ENCODE measurements at places on chromosomes 1 and 21.

- DNase-seq, result no peak
Observed at GRCh38 chr1:97640677-97641076, 280.2 kb downstream of the DPYD start.

GRCh38 chr1:71649608-71650007, 568.8 kb upstream of the ZRANB2 start:
- no peak for DNase-seq

- no peak for DNase-seq
Observed at GRCh38 chr1:65939636-65940035, 146.9 kb downstream of the PDE4B start.

- DNase-seq, result no peak
Observed at GRCh38 chr1:226711976-226712741, 26.9 kb downstream of the ITPKB start.

DNA sequence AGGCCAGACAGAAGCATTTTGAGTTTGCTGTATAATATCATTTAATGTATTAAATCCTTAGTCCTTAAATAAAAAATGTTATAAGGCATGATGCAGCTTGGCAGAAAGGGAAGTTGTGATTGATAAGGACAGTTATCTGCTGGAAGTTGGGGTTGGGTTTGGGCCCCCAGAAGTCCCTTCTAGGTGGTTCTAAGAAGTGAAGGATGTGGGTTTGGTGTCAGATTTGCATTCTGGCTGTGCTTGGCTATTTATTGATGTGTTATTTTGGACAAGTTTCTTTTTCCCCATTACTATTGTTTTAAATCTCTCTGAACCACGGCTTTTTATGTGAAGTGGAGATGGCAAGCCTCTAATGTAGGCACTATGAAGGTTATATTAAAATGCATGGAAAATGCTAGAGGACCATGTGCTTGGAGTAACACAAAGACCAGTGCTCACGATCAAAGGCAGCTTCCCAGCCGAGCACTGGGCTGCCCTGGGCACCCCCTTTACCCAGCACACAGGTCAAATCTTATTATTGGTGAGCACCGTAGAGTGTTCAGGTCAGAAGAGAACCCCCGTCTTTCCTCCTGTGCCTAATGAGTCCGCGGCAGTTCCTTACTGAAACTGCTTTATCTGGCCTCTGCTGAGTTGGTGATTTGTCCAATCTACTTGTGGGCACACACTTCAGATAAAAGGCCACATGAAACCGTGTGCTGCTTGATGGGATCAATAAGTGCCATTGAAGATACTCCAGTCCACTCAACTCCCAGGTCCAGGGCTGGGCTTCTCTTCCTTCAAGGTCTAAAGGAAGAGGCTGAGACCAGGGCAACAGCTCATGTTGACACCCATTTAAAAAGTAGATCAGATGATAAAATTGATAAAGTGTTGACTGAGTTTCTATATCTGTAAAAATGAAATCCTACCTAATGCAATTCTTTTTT, 212.0 kb downstream of the PRDM2 start:
- no peak for DNase-seq

DNA sequence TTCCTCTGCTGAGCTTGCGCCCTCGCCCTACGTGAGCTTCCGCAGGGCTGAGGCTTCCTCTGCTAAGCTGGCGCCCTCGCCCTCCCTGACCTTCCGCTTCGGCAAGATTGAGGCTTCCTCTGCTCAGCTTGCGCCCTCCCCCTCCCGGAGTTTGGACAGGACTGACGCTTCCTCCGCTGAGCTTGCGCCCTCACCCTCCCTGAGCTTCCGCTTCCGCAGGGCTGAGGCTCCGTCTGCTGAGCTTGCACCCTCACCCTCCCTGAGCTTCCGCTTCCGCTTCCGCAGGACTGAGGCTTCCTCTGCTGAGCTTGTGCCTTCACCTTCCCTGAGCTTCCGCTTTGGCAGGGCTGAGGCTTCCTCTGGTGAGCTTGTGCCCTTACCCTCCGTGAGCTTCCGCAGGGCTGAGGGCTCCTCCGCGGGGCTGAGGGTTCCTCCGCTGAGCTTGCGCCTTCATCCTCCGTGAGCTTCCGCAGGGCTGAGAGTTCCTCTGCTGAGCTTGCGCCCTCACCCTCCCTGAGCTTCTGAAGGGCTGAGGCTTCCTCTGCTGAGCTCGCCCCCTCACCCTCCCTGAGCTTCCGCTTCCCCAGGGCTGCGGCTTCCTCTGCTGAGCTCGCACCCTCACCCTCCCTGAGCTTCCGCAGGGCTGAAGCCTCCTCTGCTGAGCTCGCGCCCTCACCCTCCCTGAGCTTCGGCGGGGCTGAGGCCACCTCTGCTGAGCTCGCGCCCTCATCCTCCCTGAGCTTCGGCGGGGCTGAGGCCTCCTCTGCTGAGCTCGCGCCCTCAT, 753.6 kb upstream of the TPTE start:
- no peak for DNase-seq

GRCh38 chr1:65359888-65360287, 50.5 kb downstream of the DNAJC6 start:
- DNase-seq, result no peak

DNA sequence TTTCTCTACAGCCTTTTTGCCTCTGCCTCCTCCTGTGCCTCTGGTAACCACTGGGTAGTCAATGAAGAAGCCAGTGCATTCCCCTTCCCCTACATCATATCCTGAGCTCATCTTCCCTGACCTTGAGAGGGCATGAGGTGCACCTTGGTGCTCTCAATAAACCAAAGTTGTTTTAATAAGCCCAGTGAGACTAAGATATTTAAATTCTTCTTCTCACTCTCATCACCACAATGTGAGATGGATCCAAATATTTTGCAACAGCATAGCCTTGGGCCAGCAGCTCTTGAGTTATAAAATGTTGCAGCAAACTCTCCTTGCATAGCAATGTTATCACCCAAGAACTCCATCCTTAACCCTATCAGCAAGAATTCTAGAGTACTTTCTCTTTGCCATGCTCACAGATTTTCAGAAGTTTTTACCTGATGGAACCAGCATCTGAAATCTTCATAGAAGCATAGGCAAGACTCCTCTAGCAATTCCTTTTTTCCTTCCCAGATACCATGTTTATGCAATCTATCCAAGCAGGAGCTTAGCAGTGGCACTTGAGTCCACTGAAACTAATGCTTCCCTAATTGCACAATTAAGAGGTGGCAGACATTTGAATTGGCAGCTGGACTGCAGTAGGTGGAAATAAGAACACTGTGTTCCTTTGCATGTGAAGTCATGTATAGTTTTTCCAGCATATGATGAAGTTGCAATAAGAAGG, 36.8 kb downstream of the CDC7 start:
- DNase-seq, result no peak

DNA sequence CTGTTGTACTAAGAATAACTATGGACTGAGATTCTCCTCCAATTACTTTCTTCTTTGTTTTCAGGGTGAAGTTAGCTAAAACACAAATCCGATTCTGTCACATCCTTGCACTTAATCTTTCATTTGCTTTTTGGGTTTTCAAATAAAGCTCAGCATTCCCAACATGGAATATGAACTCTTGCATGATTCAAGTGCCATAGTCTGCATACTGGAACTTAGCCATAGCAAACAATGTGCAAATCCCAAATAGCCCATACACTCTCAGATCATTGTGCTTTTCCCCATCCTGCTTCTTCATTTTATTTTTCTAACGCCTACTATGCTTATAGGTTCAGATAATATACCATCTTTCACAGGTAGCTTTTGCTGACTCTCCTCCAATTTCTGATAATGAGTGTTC, 455.8 kb upstream of the PRMT6 start:
- no peak for DNase-seq

- DNase-seq, result no peak
Observed at GRCh38 chr1:10490286-10490970, 15.7 kb downstream of the PEX14 start.

GRCh38 chr1:223363856-223364684, at the start of gene SUSD4:
SUSD4 (minus strand) TSS chr1:223364176; CDS start chr1:223363425, 751 bp downstream.
- no peak for DNase-seq

DNA sequence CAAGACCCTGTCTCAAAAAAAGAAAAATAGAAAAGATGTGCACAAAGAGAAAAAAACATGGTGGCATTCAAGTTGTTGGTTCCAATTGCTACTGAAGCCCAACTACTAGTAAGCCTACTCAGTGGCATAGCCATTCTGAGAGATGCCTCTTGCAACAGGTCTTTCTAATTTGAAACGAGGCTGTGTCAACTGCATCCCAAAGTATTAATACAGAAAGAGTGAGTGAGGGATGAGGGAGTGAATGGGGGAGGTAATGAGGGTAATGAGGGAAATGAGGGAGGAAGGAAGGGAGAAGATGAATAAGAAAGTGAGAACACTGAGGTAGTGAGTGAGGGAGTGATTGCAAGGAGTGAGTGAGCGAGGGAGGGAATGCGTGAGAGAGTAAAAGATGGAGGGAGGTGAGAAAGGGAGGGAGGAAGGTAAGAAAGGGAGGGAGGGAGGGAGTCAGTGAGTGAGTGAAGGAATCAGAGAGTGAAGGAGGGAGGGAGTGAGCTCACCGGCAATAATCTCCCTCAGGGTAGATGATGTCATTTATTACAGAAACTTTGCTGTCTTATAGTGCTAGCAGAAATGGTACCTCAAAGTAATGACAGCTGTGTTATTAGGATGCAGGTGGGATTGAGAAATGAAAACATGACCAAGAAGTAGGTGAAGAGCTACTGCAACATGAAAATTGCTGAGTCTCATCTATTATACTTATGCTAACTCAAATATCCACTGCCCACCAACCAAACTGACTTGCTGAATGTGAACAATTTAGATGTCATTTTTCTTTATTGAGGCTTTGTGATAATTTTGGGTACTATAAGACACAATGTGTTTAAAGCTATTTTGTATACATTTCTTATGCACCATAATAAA, 75.6 kb upstream of the ADAM30 start:
- no peak for DNase-seq

- no peak for DNase-seq
Observed at GRCh38 chr21:33562389-33562788, 19.6 kb downstream of the SON start.

GRCh38 chr1:114700036-114700600, 4.8 kb upstream of the AMPD1 start:
- DNase-seq, result no peak

GRCh38 chr1:150561254-150561973, 12.2 kb downstream of the ADAMTSL4 start:
- peak; percentile 74 for DNase-seq

DNA sequence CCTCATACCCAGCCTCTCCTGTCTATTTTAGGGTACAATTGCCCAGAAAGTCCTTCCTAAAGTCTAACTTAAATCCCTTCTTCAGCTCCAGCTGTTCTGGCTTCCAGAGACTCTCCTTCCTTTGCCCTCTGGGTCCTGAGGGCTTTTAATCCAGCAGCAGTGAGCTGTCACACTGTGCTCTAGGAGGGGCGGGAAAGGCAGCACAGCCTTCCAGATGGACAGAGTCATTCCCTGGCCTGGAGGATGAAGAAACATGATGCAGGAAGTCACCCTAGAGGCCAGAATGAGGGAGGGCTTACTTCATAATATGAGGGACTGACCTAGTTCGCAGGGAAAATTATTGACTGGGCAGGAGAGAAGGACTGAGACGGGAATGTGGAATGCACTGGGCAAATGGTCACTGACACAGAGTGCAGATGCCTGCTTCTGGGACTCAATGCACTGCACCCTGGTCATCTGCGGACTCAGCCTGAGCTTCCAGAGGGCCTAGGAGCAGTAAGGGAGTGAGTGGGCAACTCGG, 1.3 kb downstream of the SH2D2A start:
- no peak for DNase-seq
